Smooth muscle cell of the umbilical artery (primary cell): ENCODE measurements at places on chromosomes 7 and 10. TPM values are rescaled to one million over a fixed set of nuclear protein-coding genes. Genes with fewer than 3 reads are reported as not detected.

The CUX1 gene
- total RNA-seq, result 134 and 140 TPM in 2 replicates

The OR2A7 gene
- not detected in 2 replicates for total RNA-seq

The ACTL6B gene
- not detected in 2 replicates for total RNA-seq

The CLRN3 gene
- total RNA-seq, result not detected in 2 replicates

The GIMAP7 gene
- total RNA-seq, result not detected in 2 replicates

The TMEM176B gene
- not detected in 2 replicates for total RNA-seq

The SLC13A4 gene
- total RNA-seq, result 0.05 TPM in 1 of 2 replicates, not detected in the other

The CFAP46 gene
- 1.2 and 2.2 TPM in 2 replicates for total RNA-seq

The TYW1B gene
- 4.5 and 5.1 TPM in 2 replicates for total RNA-seq

The CYP26C1 gene
- 0.09 TPM in 1 of 2 replicates, not detected in the other for total RNA-seq

The ITGB8 gene
- total RNA-seq, result 7.4 and 12.6 TPM in 2 replicates

The SPDYE5 gene
- not detected in 2 replicates for total RNA-seq

The ZNF503 gene
- 6.7 and 7.7 TPM in 2 replicates for total RNA-seq

The CHN2 gene
- 0.28 and 1.5 TPM in 2 replicates for total RNA-seq

The CCL24 gene
- not detected in 2 replicates for total RNA-seq
